ENCODE measurements at places on chromosomes 2 and 18.

DNA sequence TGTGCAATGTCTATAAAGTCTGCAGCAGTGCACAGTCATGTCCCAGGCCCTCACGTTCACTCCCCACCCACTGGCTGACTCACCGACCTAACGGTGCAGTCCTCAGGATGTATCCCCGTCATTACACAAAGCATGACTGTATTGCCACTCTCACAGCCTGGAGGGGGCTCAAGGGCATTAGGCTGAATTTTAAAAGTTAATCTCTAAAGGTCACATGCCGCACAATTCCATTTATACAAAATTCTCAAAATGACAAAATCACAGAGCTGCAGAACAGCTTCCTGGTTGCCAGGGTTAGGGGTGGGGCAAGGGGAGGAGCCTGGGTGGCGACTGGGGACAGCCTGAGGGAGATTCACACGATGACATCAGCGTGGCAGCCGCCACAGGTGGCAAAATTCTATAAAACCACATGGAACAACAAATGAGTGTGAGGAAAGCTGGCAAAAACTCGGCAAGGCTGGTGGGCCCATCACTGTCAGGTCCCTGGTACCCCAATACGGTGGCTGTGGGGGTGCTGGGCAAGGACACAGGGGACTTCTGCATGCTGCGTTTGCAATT lies 97.6 kb downstream of the NDUFA10 start:
- peak; percentile 84 for DNase-seq

GRCh38 chr2:84395820-84396219 lies 63.3 kb downstream of the SUCLG1 start:
- peak; percentile 32 for DNase-seq

GRCh38 chr18:32848826-32849225 lies 76.0 kb upstream of the KLHL14 start:
- DNase-seq, result peak; percentile 66

DNA sequence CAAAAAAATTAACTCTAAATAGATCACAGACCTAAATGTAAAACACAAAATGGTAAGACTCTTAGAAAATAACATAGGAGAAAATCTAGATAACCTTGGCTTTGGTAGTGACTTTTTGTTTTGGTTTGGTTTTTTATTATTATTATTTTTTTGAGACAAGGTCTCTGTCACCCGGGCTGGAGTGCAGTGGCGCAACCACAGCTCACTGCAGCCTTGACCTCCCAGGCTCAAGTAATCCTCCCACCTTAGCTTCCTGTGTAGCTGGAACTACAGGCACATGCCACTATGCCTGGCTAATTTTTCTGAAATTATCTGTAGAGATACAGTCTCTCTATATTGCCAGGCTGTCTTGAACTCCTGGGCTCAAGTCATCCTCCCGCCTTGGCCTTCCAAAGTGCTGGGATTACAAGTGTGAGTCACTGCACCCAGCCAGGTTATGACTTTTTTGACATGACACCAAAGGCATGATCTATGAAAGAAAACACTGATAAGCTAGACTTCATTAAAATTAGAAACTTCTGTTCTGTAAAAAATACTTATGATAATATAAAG lies 88.0 kb downstream of the HNRNPLL start:
- DNase-seq, result no peak

GRCh38 chr2:135984199-135985017 lies 1.0 kb downstream of the DARS1 start:
- DNase-seq, result no peak

DNA sequence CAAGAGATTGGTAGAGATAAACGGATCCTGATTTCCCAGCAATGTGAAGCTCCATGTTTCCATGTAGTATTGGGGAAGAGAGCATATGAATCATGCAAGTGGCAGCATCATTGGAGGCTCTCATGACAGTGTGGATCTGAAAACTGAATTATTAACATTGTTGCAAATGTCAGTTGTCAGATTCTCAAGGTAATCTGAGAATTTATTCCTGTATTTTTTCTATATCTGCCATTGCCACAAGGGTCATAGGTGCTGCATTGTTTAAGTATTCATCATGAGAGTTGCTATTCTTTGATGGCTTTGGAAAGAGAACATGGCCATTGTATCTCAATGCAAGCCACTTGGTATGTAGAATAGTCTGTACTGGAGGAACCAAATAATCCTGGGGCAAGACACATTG lies 1217.0 kb upstream of the ZEB2 start:
- DNase-seq, result no peak

GRCh38 chr2:16021611-16022363 lies 81.4 kb downstream of the MYCN start:
- DNase-seq, result no peak

- peak; percentile 75 for DNase-seq
Measured at GRCh38 chr2:11697103-11697871, 27.3 kb upstream of the NTSR2 start.

DNA sequence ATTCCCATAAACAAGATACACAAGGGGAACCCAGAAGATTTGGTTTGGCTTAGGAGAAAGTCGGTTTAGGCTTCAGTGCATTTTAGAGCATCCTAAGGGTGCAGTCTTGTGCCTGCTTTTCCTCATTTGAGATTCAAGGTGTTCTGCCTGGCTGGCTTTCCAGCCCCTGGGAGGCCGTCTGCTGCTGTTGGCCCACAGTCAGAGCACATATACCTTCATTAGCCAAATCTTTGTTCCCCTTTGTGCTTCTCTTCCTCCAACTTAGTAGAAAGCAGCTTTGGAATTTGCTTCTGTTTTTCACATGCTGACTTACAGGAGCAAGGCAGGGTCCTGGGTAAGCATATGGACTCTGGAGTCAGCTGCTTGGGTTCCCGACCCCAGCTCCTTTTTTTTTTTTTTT lies 477.1 kb upstream of the TCF4 start:
- no peak for DNase-seq

DNA sequence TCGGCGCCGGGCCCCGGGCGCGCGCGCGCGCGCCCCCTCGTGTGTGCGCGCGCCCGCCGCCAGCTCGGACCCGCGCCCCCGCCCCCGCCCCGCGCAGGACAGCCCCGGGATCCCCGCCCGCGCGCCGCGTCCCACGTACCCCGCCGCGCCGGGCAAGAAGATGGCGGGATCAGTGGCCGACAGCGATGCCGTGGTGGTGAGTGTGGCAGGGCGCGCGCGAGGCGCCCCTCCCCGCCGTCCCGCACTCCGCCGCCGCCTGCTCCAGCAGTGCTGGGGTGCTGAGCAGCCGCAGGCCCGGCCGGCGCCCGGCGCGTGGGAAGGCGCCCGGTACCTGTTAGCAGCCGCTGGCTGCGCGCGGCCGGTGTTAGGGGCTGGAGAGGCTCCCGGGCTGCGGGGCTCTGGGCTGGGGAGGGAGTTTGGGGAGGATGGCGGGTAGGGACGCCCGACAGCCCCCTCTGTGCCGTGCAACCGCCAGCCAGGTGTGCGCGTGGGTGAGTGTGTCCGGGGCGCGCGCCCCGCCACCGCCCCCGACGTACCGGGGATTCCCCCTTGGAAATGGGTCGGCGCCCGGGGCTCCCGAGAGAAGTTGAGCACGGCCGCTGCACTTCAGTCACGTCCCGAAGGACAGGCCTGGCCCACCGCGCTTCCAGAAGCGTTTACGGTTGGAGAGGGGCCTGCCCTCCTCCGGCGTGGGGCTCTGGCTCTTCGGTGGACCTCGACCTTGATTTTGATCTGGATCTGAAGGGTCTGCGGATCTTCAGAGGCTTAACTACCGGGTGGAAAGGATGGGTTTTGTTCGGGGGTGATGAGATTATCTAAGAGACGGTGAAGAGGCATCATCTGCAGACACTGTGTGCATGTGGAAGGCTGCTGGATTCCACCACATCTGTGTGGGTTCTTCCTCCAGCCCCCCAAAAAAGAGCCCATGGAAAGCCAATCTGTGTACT lies 697 bp downstream of the LGALSL start:
- peak; percentile 20 for DNase-seq

- no peak for DNase-seq
Measured at GRCh38 chr18:22684268-22684667, 248.9 kb upstream of the RBBP8 start.

DNA sequence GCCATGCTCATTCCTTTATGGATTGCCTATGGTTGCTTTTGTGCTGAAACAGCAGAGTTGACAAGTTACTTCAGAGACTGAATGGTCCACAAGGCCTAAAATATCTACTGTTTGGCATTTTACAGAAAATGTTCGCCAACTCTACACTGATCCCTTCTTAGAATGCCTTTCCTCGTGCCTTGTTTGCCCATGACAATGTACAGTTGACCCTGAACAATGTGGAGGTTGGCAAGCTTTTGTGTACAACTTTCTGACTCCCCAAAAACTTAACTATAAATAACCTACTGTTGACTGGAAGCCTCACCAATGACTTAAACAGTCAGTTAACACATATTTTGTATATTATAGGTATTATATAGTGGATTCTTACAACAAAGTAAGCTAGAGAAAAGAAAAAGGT lies 361.4 kb downstream of the EPHA4 start:
- no peak for DNase-seq

- DNase-seq, result no peak
Measured at GRCh38 chr18:61748004-61748403, 144.8 kb downstream of the RNF152 start.

- no peak for DNase-seq
Measured at GRCh38 chr2:7419186-7419585, 502.0 kb downstream of the RNF144A start.

- no peak for DNase-seq
Measured at GRCh38 chr2:177612659-177613058, 220.1 kb downstream of the AGPS start.

GRCh38 chr2:7905756-7906155 lies 776.1 kb upstream of the ID2 start:
- no peak for DNase-seq

Data from astrocyte of the spinal cord (primary cell).